ENCODE measurements at places on chromosomes 16 and 17.
A peak's percentile ranks its signal among the peaks of the same experiment; 100 is the strongest.

GRCh38 chr16:53304334-53304733 lies 129.9 kb upstream of the RBL2 start:
- DNase-seq: no peak

DNA sequence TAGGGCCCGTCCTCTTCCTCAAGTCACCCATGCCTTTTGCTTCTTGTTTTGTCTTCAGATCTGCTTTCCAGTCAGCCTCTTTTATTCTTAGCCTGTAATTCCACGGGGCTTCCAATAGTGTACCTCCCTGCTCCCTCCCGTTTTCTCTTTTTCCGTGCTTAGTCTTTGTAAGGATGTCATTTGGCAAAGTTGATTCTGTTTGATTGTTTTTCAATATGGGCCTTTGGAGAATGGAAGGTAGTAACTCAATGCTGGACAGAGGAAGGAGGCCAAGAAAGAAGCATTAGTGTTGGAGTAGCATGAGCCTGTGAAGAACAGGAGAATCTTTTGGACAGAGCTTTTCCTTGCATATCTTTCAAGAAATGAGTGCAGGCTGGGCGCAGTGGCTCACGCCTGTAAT lies 6.5 kb downstream of the WWP2 start:
- no peak for DNase-seq

DNA sequence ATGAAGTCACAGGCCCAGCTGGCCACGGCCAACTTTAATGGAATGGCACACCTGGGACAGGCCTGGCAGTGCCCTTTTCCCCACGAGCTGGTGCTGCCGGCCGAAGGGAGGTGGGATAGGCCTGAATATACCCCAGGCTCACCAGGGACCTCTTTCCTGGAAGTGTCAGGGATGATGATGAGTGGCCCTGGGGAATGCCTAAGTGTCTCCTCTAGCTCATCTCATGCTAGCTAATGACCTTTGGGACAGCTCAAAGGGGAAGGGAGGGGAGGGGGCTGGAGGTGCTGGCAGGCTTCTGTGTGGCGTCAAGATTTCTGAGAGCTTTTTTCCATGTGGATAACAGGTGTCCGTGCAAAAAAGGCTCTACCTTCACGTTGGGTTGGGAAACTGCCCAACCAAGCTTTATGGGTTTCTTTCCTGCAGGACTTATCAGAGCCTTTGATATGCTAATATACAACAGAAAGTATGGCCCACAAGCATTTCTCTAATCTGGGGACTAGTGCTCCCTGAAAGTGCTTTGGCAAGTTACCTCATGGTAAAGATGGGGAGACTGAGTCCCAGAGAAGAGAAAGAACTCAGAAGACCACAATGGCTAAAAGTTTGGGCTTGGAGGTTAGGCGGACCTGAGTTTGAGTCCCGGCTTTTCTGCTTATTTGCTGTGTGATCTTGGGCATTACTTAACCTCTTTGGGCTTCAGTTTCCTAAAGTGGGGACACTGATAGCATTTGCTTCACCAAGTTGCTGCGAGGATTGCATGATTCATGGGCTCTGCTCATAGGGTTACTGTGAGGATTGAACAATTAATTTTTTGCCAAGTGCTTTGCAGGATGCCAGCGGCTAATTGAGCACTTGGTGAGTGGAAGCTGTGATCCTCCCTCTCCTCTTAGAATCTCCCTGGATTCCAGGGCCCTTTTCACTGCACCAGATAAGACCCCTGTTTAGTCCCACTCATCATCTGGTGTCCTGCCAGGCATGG lies 14.0 kb downstream of the ADGRG1 start:
- no peak for DNase-seq

- DNase-seq: no peak
These were observed 968.1 kb downstream of the CDH11 start for GRCh38 chr16:64153718-64154117.

GRCh38 chr16:71537643-71538042 lies 11.4 kb downstream of the CHST4 start:
- no peak for DNase-seq

GRCh38 chr17:1313270-1314005 lies 34.0 kb downstream of the TRARG1 start:
- DNase-seq: no peak

DNA sequence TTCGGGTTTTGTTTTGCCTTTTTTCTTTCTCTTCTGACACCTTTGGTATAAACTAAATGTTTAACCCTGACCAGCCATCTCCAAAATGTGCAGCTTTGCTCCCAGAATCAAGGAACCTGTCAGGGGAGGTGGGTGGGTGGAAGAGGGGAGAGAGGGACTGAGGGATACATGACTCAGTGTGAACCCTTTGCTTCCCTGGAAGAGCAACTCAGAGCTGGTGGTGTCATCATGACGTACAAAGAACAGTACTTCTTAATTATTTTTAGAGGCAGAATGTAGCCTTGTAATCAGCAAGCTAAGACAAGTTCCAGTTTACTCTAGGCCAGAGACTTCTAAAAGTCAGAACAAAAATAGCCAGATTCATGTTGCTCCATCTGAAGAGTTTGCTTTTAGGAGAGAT lies 119.6 kb upstream of the HAS3 start:
- no peak for DNase-seq

- DNase-seq: no peak
These were observed 48.3 kb downstream of the WDR45B start for GRCh38 chr17:82599674-82600661.

DNA sequence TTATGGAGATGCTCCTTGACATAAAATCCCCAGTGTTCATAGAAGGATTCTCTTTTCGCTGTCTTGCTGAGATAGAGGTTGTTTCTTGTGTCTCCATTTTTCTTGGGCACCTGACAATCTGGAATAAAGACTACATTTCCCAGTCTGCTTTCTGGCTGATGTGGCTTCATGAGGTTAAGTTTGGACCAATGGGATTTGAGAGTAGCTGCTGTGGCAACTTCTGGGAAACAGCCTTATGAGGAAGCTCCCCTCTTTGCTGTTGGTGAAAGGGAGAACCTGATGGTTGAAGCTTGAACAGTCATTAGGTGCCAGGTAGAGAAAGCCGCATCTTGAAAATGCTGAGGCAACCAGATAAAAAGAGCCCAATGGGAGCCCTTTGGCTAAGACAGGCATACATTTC lies 24.4 kb downstream of the HS3ST4 start:
- no peak for DNase-seq

GRCh38 chr16:75589306-75589705 lies 23.1 kb downstream of the GABARAPL2 start:
- no peak for DNase-seq

- DNase-seq: no peak
These were observed 33.0 kb upstream of the ADAMTS18 start for GRCh38 chr16:77467821-77468335.

DNA sequence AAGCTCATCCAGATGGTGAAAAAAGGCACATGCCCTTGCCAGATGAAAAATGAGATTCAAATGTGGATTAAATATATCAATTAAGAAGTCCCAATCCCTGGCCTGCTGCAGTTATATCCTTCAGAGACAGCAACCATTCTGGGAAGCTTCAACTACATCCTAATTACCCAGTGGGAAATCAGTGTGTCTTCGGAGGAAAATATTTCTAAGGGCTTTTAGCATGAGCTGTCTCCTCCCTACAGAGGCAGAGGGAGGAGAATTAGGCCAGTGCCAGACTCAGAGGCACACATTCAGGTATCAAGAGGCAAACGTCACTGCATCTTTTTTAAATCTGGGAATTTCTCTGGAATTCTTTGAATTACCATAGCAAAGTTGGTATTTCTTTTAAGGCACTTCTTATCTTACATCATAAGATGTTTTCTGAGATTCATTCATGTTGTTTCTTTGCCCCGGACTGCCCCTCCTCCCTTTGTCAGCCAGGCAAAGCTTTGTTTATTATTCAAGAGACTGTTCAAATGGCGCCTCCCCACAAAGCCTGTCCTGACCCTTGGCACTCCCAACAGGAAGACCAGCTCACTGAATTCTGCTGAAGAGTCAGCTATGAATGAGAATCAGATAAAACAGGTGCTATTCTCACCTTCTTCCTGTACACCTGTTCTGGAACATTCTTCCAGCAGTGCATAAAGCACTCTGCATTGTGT lies 38.3 kb upstream of the SMPD3 start:
- no peak for DNase-seq

DNA sequence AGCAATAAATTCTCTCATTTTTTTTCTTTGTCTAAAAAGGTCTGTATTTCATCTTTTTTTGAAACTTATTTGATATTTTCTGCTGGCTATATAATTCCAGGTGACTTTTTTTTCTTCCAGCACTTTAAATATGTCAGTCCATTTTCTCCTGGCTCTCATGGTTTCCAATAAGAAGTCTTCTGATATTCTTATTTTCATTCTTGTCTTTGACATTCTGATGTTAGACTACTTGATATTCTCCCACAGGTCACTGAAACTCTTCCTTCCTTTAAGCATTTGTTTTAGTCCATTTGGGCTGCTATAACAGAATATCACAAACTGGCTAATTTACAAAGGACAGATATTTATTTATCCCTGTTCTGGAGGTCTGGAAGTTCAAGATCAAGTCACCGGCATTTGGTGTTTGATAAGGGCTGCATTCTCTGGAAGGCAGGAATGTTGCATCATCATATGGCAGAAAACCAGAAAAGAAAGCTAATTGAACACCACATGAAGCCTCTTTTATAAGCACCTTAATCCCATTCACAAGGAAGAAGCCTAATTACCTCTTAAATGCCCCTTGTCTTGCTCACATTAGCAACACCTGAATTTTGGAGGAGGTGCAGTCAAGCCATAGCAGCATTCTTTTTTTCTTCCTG lies 242.1 kb upstream of the TNRC6C start:
- no peak for DNase-seq

- no peak for DNase-seq
These were observed 609.9 kb upstream of the SALL1 start for GRCh38 chr16:51761001-51761400.

GRCh38 chr17:76623271-76624146 lies 20.0 kb downstream of the ST6GALNAC1 start:
- peak; percentile 20 for DNase-seq

DNA sequence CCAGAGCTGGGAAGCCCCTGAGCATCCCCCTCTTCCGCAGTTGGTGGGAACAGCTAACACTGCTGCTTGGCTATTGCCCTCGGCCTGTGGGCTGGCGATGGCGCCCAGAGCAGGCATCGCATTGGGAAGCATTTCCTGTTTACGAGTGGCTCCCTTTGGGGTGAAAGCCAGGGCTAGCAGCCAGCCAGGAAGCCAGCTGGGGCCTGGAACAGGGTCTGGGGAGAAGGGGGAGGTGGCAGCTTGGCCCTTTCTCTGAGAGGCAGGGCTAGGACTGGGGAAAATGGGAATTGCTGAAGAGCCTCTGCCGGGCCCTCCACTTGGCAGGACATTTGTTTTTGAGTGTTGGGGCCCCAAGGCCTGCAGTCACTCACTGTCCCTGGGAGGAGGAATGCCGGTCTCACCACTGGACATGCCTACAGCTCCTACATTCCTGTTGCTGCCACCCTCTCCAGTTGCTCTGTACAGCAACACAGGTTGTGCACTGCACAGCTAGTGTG lies 2.4 kb upstream of the MTSS2 start:
- no peak for DNase-seq

GRCh38 chr17:65220732-65221131 lies 83.6 kb downstream of the RGS9 start:
- no peak for DNase-seq

DNA sequence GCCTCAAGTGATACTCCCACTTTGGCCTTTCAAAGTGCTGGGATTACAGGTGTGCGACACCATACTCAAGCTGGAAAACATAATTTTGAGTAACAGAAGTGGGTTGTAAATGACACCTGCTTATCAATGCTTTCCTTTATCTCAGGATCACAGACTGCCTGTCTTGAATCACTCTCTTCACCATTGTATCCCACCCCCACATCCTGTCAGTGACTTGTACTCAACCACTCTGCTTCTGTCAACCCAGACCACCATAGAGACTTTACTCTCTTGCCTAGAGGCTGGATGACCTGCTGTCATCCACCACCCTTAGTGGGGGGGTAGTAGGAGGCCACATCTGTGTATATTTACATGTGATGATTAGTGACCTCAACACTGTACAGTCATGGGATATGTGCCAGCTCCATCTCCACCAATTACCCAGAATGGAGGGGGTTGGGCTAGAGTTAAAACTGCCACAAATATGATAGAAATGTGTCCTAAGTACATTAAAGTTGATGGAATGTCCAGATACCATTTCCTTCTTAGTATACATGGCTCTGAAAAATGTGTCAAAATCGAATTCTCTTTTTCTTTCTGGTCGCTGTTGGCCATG lies 338.7 kb downstream of the GRIN2A start:
- no peak for DNase-seq

DNA sequence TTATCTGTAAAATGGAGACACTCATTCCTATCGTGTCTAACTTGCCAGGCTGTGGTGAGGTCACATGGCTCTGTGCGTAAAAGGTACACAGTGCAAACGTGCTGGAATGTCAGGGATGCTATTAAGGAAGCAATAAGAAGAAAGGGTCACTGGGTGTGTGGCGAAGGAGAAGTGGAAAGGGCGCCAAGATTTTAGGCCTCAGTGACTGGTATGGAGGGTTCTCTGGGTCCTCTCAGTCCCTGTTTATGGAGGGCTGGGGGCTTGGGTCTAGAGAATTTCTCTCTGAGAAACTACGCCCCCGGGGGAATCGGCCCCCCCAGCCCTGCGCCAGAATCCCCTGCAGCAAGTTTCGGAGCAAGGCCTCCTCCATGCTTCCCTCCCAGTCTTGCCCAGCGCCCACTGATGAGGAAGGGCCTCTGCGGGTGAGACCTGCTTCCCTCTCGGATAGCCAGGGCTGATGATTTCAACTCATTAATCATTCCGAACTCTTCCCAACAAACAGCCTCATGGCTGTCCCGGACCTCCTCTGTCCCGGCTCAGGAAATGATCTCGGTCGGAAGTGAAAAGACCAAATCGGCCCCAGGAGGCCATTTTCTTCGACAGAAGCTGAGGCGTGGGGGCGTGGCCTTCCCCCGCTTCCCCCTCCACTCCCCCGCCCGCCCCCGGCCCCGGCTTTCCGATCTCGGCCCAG lies 1.2 kb upstream of the HEXIM1 start:
- DNase-seq: no peak

DNA sequence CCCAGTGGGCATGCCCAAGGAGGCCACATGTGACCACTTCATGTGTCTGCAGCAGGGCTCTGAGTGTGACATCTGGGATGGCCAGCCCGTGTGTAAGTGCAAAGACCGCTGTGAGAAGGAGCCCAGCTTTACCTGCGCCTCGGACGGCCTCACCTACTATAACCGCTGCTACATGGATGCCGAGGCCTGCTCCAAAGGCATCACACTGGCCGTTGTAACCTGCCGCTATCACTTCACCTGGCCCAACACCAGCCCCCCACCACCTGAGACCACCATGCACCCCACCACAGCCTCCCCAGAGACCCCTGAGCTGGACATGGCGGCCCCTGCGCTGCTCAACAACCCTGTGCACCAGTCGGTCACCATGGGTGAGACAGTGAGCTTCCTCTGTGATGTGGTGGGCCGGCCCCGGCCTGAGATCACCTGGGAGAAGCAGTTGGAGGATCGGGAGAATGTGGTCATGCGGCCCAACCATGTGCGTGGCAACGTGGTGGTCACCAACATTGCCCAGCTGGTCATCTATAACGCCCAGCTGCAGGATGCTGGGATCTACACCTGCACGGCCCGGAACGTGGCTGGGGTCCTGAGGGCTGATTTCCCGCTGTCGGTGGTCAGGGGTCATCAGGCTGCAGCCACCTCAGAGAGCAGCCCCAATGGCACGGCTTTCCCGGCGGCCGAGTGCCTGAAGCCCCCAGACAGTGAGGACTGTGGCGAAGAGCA lies 4.4 kb downstream of the WFIKKN2 start:
- DNase-seq: no peak
